NCI-H526 (cell line): ENCODE measurements at places on chromosomes 2 and 18.

DNA sequence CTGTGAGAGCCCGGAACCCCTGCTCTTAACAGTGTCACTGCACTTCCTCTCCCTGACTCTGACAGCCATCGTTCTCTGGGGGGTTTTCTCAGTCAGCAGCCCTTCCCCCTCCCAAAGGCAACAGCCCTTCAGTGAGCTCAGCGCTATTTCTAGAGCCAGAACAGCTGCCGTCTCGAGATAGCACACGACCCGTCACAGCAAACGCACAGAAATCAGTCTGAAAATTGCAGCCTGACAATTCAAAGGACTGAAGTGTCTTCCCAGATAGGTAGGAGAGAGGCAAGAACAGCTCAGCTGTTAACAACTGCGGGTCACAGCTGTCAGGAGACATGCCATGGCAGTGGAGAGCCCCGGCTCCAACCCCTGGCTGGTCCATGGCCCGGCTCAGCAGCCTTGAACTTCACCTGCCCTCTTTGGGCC lies 45.4 kb downstream of the ST8SIA5 start:
- DNase-seq: no peak

DNA sequence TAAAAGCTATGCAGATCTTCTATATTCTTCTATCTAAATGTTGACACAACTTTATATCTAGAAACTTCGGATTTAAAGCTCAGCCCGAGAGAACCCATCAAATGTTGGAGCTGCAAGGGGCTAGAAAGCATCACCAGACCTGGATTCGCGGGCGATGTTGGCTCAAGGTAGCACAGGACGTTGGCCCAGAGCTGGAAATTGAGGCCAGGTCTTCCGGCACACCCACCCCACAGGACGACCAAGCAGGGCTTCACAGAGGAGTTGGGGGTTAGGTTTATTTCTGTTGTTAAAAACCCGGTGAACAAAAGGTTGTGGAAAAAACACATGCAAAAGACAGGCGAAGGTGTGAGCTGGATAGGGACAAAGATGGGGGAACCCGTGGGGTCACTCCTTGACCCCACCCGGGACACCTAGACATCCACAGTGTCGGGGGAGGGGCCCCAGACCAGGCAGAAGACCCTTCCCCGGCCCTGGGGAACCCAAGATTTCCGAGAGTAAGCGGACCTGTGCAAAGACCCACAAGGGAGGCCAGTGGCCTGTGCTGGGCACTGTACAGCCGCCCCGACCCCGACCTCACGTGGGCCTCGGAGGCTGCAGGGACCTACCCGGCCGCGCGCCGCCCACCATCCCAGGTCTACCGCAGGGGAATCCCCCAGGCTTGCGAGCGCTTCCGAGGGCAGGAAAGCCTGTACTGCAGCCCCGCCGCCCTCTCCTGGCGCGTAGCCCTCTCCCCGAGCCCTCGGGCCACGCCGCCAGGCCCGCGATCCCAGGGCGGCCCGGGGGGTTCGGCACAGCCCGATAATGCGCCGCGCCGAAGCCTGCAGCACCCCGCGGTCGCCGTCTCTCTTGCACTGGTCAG lies 1.8 kb upstream of the AGBL5 start:
- DNase-seq: peak; percentile 36

DNA sequence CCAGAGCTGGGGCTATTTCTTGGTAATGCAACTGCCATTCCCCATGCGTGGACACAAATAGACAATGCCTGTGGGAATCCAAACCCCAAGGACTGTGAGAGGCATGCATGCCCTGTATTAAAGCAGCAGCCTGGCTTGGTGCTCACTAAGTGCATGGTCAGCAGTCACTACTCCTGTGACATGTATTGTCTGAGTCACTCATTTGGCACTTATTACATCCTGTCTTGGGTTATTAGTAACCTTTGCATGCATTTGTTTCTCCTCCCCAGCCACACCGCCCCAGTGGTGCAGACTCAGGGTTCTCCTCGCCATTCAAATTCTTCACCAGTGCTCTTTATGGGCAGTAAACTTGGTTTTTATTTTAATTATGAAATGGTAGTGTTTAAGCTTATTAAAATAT lies 30.2 kb downstream of the PRKCE start:
- no peak for DNase-seq

- DNase-seq: no peak
These were observed 23.2 kb downstream of the DOCK10 start for GRCh38 chr2:225019105-225019504.

- no peak for DNase-seq
These were observed 109.7 kb downstream of the MBD5 start for GRCh38 chr2:148130581-148130980.

DNA sequence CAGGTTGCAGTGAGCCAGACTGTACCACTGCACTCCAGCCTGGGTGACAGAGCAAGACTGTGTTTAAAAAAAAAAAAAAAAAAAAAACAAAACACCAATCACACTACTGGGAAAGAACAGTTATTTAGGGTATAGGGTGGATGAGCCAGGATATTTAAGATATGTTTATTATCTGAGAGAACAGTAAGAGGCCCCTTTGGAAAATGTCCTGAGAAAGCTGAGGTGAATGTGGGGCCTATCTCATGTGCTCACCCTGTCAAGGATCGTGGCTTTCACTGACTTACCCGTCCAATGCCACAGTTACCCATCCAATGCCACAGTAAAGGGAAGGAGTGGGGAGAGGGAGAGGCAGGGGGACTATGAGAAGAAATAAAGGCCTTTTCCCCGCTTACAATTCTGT lies 19.9 kb upstream of the ENOSF1 start:
- no peak for DNase-seq

DNA sequence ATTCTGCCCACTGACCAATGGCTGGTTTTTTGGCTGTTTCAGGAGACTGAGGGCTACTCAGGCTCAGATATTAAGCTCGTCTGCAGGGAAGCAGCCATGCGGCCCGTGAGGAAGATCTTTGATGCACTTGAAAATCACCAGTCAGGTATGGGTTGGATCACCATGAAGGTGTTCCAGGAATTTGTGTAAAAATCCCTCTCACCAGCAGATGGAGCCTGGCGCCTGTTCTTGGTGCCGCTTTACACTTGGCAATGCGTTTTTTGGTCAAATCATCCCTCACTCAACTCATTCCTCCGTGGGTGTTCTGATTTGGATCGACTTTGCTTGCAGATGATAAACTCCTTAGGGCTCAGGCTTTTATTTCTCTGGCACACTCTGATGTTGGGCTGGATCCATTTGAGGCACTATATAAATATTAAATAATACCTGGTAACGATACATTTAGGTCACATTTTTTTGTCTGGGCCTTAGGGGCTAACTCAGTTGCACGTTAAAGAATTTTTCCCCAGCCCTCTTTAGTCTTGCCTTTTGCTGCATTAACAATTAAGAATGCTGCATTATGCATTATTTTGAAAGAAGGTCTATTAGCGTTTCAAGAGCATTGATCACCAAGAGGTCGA lies 50.0 kb downstream of the HDHD2 start:
- peak; percentile 19 for DNase-seq

GRCh38 chr18:79260023-79260422 lies 135.7 kb upstream of the NFATC1 start:
- no peak for DNase-seq

DNA sequence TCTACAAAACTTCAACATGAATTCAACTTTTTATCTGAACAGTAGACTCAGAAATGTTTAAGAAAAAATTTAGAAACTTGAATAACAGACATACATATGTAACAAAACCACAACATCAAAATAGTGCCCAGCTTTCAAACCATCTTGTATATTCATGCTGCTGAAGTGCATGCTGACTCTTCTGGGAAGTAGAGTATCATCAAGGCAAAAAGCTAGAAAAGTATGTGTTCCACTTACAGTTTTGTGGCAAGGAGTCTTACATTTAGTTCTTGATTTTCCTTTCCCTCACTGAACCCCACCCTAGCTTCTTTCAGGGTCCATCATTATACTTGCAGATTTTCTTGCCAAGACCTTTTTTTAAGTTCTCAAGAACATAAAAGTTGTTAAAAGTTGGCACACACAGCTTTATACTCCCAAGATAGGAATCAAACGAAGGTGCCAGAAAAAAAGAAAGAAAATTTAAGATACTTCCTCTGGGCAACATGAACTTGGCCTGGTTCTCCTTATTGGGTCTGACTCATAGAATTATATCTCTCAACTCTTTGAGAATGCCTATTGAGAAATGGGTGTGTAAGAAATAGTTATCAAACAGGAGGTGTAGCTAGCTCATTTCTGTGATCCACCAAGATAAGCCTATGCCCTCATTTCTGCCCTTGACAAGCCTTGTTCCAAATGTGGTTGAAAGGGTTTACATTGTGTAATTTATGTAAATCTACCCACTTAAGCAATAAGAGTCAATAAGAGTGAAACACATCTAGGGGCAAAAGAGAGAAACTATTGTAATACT lies 667.6 kb upstream of the ACVR2A start:
- DNase-seq: peak; percentile 94

DNA sequence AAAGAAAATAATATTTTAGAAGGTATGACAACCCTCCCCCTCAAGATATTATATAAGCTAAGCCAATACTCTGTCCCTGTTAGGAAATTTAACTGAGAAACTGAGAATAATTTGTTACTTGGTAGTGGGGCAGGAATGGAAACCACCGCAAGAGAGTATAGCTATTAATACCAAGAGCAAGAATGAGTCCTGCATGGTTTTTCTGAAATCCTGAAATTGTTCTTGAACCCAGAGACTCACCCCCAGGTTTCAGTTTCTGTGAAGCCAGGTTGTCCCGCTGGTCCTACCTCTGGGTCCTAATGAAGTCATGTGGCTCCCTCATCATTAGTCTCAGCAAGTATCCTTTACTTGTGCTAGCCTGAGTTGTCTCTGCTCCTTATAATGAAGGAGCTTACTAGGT lies 671.0 kb upstream of the ACVR2A start:
- DNase-seq: no peak

DNA sequence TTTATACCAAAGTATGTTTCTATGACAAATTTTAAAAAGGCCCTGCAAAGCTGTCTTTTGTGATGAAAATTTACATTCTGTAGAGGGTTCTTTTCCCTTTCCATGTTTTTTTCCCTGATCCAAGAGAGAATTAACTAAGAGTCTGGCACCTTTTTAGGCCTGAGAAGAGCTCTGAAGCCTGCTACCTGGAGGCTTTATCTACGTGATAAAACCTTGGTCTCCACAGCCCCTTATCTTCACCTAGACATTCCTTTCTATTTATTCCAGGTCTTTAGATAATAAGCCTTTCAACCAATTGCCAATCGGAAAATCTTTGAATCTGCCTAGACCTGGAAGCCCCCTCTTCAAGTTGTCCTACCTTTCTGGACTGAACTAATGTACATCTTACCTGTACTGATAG lies 774.1 kb upstream of the LRRTM1 start:
- no peak for DNase-seq

DNA sequence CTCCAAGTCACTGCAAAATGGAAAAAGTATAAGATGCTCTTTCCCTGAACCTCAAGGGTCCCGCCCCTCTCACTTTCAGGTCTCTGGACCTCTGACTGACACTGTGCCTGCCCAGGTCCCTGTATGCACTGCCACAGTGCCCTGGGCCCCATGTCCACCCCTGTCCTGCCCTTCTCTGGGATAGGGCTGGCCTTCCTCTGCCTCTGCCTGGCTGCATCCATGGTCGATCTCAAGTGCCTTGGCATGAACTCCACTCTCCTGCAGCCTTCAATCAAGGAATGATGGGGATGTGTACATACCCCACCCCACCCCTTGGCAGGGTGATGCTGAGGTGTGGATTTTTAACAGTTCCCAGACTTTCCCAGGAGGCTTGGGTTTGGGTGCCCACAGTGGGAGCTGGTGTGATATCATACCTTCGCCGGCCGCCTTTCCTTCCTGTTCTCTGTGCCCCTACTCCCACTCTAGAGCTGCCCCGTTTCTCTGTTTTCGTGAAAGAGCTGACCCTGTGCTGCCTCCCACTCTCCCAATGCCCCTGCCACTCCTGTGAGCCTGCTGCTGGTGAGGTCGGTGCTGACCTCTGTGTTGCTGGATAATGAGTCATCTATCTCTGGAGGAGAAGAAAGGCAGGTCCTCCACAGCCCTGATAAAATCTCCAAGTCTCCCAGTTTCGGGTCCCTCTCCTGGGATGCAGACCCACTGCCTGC lies 18.9 kb downstream of the PTPN18 start:
- no peak for DNase-seq

DNA sequence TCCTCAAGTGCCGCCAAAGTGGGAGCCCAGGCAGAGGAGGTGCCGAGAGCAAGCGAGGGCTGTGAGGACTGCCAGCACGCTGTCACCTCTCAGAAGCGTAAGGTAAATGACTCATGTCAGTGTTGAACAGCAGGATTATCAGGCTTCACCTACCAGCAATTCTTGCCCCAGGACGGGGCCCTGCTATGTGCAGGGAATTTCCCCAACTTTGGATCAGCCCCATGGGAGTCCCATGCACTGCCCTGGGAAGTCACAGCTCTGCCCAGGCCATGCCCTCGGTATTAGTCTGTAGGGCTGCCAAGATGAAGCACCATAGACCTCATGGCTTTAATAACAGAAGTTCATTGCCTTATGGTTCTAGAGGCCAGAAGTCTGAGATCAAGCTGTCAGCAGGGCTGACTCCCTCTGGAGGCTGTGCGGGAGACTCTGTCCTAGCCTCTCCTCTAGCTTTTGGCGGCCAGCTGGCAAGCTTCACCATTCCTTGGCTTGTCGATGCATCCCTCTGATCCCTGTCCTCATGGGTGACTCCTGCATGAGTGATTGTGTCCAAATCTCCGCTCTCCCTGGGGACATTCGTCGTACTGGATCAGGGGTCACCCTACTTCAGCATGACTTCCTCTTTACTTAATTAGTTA lies 55.9 kb downstream of the TRPM8 start:
- no peak for DNase-seq

GRCh38 chr18:34837769-34838272 lies 127.7 kb downstream of the DTNA start:
- DNase-seq: no peak

DNA sequence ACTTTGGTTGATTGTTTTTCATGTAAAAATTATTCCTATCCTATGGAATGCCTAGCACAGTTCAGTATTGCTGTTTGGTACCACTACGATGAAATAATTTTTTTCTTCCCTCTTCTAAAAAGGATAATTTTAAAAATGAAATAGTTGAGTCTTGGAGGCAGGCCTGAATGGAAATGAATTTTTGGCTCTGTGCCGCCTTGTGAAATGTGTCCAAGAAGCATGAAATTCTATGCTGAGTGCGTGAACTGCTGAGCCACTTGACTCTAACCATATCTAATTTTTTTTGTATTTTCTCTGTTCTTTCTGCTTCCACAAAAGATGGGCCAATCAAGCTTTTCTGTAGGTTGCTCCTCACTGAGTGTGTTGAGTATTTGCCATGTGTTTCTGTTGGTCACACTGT lies 95.0 kb downstream of the PRPF40A start:
- DNase-seq: no peak

DNA sequence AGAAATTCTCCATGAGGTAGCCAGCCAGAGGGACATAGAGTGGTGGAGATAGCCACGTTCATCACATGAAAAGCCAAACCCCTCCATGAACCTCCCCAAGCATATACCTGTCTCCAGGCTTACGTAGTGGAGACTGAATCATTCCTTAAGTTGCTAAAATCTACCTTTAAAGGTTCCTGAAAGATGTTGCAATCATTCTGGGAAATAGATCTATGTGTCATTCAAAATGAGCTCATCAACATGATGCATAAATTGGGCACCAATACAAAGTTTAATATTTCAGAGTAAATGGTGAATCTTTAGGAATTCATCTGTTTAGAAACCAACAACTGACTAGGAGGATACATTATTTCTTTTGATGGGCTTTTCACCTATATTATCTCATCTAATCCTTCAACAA lies 362.6 kb upstream of the ID2 start:
- no peak for DNase-seq
